ENCODE measurements at places on chromosomes 1 and 21.

DNA sequence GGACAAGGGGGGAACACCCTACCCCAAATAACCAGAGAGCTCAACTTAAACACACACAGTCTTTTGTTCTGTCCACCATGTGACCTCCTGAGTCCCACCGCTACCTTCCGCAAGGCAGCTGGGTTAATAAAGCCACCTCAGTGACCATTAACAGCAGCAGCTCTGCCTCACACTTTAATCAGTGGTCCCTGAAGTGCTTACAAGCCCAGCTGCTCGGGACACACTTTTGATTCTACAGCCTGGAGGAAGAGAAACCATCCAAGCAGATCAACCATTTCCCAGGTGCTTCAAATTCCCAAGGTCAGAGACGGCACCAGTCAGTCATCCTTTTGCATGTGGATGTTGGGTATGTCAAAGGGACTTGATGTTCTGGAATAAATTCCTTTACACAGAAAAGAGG is 70.1 kb downstream of the KCNJ15 start:
- no peak for DNase-seq

DNA sequence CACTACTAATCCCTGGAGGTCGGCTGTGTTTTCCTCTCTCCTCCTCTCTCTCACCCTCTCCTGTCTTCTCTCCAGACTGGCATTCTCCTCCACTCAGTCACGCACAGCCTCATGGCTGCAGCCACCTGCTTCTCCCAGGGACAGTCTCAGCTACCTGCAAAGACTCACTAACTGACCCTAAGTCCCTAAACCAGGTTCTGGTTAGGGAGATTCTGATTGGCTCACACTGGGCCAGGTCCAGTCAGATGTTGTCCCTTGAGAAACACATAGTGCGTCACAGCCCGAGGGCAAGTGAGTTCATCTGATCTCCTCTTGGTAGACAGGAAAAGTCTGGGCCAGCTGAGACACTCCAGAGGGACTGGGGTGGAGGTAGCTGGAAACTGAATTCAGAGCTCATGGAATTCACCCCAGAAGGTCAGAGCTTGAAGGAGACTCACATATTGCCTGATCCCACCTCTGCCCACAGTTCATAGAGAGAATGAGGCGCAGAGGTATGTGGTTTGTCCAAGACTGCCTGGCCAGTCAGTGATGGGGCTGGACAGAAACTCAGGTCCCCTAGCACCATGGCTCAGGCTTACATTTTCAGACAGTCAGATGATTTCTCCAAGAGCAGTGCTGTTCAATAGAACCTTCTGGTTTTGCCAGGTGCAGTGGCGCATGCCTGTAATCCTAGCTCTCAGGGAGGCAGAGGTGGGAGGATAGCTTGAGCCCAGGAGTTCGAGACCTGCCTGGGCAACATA is 40.4 kb upstream of the RPL11 start:
- no peak for DNase-seq

DNA sequence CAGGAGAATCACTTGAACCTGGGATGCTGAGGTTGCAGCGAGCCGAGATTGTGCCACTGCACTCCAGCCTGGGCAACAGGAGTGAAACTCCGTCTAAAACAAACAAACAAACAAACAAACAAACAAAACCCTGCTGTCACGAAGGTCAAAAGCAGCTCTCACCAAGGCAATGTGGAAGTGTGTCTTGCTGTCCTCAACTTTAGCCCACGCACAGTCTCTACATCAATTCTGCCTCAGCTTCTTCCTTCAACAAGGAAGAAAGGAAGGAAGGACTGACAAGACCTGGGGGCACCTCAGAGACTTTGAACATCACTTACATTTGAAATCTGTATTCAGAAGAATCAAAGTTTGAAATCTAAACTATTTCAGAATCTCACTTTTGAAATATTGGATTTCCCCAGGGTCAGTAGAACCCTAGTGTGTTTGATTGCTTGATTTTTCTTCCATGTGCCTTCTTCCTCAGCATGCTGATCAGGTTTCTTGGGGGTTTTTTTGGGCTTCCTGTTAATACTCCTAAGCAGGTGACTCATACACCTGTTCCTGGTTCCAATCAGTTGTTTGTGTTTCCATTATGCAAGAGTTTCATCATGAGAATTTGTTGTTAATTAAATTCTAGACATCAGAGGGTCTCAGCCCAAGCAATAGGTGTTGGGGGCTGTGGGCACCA is 6.5 kb upstream of the CSTB start:
- DNase-seq, result no peak

DNA sequence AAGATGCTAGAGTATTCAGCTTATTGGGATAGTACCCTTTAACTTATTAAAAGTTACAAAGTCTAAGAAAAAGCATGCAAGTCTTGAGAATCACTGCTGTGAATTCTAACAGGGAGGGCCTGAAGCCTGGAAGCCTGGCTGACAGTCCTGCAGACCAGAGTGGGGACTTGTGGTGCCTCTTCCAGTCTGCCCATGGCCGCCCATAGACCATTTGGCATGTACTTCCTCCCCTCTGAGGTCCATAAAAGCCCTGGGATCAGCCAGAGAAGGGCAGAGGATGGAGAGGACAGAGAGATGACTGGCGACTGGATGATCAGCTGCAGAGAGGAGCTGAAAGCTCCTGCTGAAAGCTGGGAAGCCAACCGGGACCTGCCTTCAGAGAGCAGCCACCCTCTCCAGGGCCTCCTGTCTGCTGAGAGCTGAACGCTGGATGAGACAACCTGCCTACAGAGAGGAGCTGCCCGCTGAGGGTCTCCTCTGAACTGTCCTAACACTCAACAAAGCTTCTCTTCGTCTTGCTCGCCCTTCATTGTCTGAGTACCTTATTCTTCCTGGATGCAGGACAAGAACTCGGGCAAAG is 12.5 kb upstream of the SLC1A7 start:
- DNase-seq, result no peak
